Osteoblast (primary cell): ENCODE measurements at places on chromosomes 13 and 19.

GRCh38 chr19:41906271-41906670 is 22.0 kb downstream of the ERFL start:
- no peak for DNase-seq
- H3K4me1 ChIP-seq, result no peaks in the 10 kb centered on the region
- H3K36me3 ChIP-seq, result peaks cover 37% of the 10 kb centered on the region
- H3K27me3 ChIP-seq, result peaks cover 12% of the 10 kb centered on the region
- H3K4me3 ChIP-seq, result no peak overlapping the region

DNA sequence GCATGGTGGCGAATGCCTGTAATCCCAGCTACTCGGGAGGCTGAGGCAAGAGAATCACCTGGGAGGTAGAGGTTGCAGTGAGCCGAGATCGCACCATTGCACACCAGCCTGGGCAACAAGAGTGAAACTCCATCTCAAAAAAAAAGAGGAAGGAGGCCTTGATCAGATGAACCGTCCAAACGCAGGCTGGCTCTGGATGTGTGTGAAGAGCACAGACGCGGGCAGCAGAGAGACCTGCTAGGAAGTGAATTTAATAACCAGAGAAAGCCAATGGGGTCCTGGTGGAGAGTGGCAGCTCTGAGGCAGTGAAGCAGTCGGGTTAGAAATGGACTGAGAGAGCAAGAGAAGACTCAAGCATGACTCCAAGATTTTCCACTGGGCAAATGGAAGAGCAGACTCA is 136.5 kb downstream of the RNF17 start:
- H3K36me3 ChIP-seq, result peaks cover 3% of the 10 kb centered on the region
- H3K27me3 ChIP-seq, result no peaks in the 10 kb centered on the region
- H3K4me3 ChIP-seq, result no peak overlapping the region
- no peak for DNase-seq

- no peaks in the 10 kb centered on the region for H3K27me3 ChIP-seq
- DNase-seq, result peak; percentile 18
- H3K4me3 ChIP-seq, result no peak overlapping the region
- H3K27ac ChIP-seq, result no peak overlapping the region
- no peaks in the 10 kb centered on the region for H3K4me1 ChIP-seq
Observed at GRCh38 chr19:22616659-22617058, 17.5 kb upstream of the ZNF492 start.

- no peak overlapping the region for H3K4me3 ChIP-seq
- H3K27me3 ChIP-seq, result peaks cover 27% of the 10 kb centered on the region
- H3K4me1 ChIP-seq, result no peaks in the 10 kb centered on the region
- no peak overlapping the region for H3K27ac ChIP-seq
Observed at GRCh38 chr13:46142776-46143175, 37.9 kb upstream of the CPB2 start.

DNA sequence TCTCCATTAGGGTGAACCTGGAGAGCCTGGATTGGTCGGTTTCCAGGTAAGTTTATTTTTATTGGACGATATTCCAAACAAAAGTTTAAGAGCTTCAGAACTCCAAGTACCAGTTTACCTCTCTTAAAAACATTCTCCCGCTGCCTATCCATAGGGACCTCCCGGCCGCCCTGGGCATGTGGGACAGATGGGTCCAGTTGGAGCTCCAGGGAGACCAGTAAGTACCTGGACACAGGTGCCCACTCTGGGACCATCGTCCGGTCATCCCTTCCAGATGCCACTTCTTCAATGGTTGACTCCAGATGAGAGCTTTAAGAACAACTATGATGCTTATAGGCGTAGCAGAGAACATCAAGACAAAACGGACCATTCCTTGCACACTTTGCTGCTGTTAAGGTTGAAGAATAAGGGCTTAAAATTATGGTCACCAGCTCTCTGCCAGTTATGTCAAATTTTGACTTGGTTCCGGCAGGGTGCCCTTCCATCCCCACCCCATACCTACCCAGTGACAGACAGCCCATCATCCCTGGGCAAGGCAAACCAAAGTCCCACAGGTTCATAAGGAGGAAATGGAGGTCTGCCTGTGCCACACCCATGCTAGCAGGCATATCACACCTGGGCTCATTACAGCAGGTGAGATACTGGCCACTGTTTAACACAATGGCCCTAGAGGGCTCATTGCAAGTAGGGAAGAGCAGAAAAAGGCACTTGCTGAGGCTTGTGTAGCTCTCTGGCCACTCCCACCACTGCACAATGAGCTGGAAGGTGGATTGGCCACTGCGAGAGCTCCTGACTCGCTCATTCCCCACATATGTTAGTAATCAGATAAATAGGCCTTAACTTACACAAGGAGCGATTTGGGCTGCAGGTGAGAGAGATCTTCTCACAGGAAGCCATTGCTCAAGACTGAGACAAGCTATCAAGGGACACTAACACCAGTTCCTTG is 123.6 kb downstream of the COL4A2 start:
- H3K27ac ChIP-seq, result no peak overlapping the region
- peaks cover 9% of the 10 kb centered on the region for H3K4me1 ChIP-seq
- no peak for DNase-seq
- H3K4me3 ChIP-seq, result no peak overlapping the region
- no peaks in the 10 kb centered on the region for H3K27me3 ChIP-seq
- peaks cover 90% of the 10 kb centered on the region for H3K36me3 ChIP-seq

DNA sequence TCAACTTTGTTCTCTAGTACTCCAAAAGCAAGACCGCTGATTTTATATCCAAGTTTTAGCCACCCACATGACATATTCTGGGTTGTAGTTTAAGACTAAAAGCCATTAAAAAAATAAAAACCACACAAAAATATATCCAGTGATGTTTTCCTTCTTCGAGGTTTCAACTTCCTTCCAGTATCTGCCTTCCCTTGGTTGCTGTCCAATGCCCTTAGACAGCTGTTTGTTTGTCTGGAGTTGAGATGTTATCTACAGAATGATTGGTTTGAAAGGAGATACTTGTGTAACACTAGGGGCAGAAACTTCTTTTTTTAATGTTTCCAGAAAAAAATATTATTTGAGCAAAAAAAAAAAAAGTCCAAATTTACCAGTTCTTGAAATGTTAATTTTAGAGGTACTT is 591.5 kb upstream of the PCDH9 start:
- no peak overlapping the region for H3K27ac ChIP-seq
- no peak for DNase-seq
- no peaks in the 10 kb centered on the region for H3K36me3 ChIP-seq
- no peaks in the 10 kb centered on the region for H3K27me3 ChIP-seq
- no peaks in the 10 kb centered on the region for H3K4me1 ChIP-seq

GRCh38 chr13:77745784-77746183 is 48.3 kb downstream of the SLAIN1 start:
- no peak for DNase-seq
- no peaks in the 10 kb centered on the region for H3K4me1 ChIP-seq
- no peak overlapping the region for H3K27ac ChIP-seq
- no peak overlapping the region for H3K4me3 ChIP-seq
- no peaks in the 10 kb centered on the region for H3K27me3 ChIP-seq

GRCh38 chr13:111539791-111540446 is 219.5 kb downstream of the TEX29 start:
- H3K27ac ChIP-seq, result no peak overlapping the region
- no peaks in the 10 kb centered on the region for H3K27me3 ChIP-seq
- DNase-seq, result no peak
- H3K4me3 ChIP-seq, result no peak overlapping the region
- no peaks in the 10 kb centered on the region for H3K36me3 ChIP-seq

GRCh38 chr19:30877661-30878113 is 471.5 kb downstream of the TSHZ3 start:
- no peak overlapping the region for H3K27ac ChIP-seq
- DNase-seq, result no peak
- H3K4me1 ChIP-seq, result no peaks in the 10 kb centered on the region
- H3K27me3 ChIP-seq, result no peaks in the 10 kb centered on the region
- H3K4me3 ChIP-seq, result no peak overlapping the region

DNA sequence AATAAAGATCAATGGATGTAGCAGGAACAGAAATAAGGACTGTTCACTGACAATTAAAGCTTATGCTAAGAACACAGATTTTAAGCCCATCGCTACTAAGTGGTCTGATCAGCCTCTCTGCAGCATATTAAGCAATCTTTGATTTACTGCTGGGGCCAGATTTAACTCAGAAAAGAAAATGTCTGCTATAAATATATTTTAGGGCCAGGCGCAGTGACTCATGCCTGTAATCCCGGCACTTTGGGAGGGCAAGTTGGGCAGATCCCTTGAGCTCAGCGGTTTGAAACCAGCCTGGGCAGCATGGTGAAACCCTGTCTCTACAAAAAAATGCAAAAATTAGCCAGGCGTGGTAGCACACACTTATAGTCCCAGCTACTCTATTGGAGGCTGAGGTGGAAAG is 43.0 kb downstream of the METTL21C start:
- no peak overlapping the region for H3K4me3 ChIP-seq
- peak overlapping the region; percentile 42 for H3K27ac ChIP-seq
- H3K4me1 ChIP-seq, result peaks cover 16% of the 10 kb centered on the region
- no peaks in the 10 kb centered on the region for H3K27me3 ChIP-seq

GRCh38 chr13:113170511-113170910 is 12.1 kb downstream of the PROZ start:
- H3K27me3 ChIP-seq, result no peaks in the 10 kb centered on the region
- H3K4me3 ChIP-seq, result no peak overlapping the region
- H3K27ac ChIP-seq, result no peak overlapping the region
- peaks cover 37% of the 10 kb centered on the region for H3K36me3 ChIP-seq
- H3K4me1 ChIP-seq, result no peaks in the 10 kb centered on the region
